Stimulated activated CD8-positive, alpha-beta memory T cell treated with anti-CD3 and anti-CD28 coated beads, Interleukin-4, amount 100 ng/mL, for 4 hours (primary cell): ENCODE measurements at places on chromosomes 12 and 14.

GRCh38 chr12:120473807-120474615 lies 4.5 kb upstream of the SRSF9 start:
- DNase-seq: no peak

DNA sequence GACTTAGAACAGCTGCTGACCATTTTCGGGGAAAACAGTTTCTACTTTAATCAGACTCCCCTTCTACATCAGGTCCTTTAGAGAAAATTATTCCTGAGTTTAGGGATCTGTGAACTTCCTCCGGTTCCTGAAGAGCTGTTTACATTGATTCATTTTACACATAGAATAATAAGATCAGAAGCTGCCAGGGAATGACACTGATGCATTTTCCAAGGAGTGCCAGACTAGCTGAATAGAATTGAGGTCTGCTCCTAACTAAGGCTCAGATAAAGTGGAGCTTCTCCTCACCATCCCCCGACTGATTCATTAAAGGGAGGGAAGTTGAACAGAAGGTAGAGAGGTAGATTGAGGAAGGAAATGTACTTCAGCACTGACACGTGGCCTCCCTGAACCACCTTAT lies 41.9 kb upstream of the PSMA6 start:
- DNase-seq: no peak

GRCh38 chr14:94923786-94924185 lies 153.9 kb upstream of the GSC start:
- DNase-seq: no peak

DNA sequence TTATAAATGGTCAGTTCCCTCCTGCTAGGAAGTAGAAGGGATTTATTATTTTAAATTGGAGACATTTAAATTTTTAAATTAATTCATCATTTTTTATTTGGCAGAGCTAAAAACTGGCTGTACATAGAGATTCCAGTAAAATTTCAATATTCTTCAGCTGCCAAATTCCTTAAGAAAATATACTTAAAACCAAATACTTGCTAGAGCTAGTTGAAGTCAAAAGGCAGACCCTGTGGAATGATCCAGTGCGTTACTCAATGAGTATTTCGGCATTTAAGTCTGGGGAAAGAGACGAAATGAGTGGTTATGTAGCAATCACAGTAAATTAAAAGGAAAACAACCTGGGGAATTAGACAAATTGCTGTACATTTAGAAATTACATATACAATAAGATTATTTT lies 1104.7 kb downstream of the SLC6A15 start:
- DNase-seq: no peak

GRCh38 chr12:25988505-25988904 lies 30.0 kb downstream of the RASSF8 start:
- DNase-seq: no peak

DNA sequence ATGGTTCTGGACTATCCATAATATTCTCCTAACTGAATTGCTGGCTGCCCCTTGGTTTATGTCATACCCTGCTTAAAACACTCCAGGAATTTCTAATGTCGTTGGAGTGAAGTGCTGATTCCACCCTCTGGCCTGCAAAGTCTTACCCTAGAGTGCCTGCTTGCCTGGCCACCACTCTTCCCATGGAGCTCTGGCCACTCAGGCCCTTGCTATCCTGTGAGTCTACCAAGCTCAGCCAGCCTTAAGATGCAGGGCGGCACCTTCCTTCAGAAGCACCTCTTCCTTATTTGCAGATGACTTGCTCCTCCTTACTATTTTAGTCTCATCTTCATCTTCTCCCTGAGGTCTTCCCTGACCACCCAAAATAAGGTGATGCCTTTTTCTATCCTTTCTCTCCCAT lies 35.3 kb downstream of the SLC6A15 start:
- no peak for DNase-seq
